ENCODE measurements at places on chromosomes 16 and 17. TPM values are rescaled to one million over a fixed set of nuclear protein-coding genes. Genes with fewer than 3 reads are reported as not detected.

- no peak for DNase-seq
These were observed 72.6 kb upstream of the CDH5 start for GRCh38 chr16:66293932-66294331.

DNA sequence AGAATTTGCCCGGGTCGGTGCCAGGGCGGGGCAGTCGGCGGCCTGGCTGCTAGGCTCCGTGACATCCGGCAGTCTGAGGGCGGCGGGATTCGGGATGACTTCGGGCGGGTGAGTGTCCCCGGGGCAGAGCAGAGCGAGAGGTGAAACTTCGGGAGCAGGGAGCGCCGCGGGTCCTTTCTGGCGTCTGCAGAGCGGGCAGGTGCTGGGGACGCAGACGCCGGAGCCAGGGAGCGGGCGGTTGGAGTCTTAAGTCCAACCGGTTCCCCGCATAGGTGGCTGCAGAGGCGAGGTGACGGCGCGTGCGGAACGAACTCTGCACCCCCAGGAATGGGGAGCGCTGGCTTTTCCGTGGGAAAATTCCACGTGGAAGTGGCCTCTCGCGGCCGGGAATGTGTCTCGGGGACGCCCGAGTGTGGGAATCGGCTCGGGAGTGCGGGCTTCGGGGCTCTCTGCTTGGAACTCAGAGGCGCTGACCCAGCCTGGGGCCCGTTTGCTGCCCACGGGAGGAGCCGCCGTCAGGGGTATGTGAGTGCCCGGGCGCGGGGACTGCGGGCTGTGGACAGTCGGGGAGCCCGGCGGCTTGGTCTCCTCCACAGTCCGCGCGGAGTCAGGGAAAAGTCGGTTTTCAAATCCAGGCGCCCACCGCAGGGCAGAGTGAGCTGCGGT lies at the start of gene B4GALNT2:
B4GALNT2 (plus strand) TSS at position 71 of the 666 bp plus-strand sequence; CDS start at position 95, 24 bp downstream.
- peak; percentile 8 for DNase-seq

GRCh38 chr17:1830288-1830687 lies 483 bp downstream of the RPA1 start:
- peak; percentile 22 for DNase-seq

DNA sequence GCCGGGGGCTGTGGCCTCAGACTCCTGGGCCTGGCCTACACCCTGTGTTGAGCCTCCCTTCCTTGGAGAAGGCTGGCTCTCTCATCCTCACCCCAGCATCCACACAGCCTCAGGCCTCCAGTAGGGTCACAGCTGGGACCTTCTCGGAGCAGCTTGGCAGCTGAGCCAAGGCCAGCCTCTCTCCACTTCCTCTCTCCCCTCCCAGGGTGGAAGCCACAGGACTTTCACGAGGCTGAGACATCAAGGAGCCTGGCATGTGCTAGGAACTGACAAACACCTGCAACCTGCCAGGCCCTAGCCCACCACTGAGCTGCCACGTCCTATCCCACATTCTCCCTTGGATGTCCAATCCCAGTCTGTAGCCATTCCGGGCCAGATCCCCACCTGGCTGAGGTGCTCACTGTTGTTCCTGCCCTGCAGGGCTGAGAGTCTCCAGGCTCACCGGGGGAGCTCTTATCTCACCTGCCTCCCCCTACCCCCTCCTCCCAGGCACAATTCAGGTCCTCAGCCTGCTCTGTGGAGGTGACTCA lies 3.1 kb downstream of the MMP15 start:
- no peak for DNase-seq

DNA sequence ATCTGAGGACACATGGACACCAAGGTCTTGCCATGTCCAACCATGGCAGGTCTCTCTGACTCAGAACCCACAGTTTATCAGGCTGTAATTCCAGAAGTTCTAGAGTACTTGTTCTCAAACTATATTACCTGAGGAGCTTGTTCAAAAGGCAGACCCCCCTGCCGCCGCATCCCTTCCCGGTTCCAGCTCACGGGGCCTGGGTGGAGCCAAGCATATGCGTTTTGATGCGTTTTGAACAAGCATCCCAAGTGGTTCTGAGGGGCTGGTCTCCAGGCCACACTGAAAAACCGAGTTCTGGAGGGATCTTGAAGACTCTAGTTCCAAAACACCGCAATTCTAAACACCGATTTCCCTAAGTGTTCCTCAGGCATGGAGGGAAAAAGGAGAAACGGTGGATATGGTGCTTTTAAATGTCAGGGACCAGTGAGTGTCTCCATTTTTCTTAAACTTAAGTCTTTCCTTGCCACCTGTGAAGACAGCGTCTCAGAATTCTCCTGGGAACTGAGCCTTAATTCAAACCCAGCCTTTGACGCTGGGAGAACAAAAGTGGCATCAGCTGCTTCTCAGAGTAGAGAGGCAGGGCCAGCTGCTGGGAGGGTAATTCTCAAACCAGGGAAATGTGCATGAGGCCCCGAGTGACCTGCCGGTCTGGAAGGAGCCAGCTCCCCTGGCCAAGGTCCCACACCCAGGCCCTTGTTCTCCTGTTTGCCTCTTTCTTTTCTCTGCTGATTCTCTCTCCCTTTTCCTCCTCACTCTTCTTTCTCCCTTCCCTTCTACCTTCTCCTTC lies 84.4 kb upstream of the PLCG2 start:
- no peak for DNase-seq

DNA sequence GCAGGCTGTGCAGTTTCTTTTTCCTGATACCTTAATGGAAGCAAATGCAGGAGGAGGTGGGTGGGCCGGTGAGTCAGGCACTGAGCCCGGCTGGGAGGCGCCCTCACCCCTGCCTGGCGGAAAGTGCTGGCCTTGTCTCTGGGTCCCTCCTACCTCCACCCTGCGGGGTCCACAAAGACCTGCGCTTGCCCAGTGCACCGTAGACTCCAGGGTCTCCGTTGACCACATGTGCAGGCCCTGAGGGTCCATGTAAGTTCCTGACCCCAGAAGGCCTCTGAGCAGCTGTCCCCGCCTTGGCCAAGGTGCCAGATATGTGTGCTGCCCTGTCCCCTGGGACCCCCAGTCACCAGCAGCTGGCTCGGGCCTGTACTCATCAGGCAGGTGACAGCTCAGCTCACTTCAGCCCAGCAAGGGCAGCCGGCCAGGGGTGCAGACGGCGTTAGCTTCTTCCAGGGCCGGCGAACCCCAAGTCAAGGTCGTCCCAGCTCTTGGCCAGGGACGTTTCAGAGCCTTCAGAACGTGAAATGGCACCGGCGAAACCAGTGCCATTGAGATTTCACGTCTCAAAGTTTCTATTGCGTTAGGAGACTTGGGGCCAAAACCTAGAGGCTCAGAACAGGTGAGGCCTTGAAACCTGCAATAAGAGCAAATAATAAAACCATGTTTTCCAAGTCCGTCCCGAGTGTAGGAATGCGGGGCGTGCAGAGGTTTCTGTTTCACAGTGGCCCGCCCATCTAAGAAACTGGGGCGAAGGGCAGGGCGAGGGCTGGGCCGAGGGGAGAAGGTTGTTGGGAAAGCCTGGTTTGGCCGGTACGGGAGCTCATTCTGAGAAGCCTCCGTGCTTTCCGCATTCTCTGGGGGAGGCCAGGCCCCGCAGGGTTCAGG lies 12.1 kb downstream of the METRNL start:
- DNase-seq = no peak

DNA sequence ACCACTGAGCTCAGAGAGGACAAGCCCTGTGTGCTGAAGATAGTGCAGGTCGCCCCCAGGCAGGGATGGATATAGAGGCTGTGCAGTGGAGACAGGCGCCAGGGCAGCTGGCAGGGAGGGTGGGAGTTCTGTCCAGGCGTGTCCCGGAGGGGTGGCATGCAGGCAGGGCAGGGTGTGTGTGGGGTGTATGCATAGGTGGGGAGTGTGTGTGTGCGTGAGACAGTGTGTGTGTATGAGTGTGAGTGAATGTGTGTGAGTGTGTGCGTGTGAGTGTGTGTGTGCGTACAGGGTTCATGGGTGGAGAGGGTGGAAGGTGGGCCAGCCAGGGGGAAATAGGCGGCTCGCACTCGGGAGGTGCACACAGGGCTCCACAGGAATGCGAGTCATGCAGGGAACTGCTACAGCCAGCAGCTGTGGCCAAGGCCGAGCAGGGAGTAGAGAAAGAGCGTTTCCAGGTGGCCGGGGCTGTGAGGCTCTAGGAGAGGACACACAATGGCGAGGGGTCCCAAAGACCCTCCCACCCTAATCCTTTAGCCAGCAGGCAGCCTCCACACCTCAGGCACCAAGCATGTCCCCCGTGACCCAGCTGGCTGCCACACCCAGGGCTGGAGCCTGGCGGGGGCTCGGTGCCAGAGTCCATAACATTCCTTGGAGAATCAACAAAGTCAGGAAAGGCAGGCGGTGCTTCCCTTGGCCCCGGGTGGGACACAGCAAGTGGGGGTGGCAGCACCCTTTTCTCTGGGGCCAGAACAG lies 4.6 kb downstream of the PLCD3 start:
- no peak for DNase-seq

DNA sequence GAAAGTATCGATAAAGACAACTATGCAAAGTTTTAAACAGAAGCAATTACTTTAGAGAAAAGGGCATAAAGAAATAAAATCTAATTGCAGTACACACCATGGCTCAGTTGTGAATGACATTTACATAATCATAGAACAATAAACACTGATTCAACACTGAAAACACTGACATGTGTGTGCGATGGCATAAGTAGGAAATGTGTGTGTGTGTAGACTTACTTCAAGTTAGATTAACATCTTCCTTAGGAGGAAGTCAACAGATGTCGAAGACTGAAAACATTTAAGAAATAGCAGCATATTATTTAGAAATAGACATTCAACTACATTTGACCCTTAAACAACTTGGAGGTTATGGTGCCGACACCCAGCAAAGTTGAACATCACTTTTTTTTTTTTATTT lies 172.4 kb downstream of the STX8 start:
- no peak for DNase-seq

The TMEM132E gene
- total RNA-seq = 0.27 TPM

The PRR35 gene
- under 0.01 TPM for total RNA-seq

The ARMC7 gene
- 10.8 TPM for total RNA-seq

The KRT28 gene
- total RNA-seq = not detected

The ASIC2 gene
- total RNA-seq = under 0.01 TPM

The TEKT5 gene
- under 0.01 TPM for total RNA-seq

The CCDC200 gene
- total RNA-seq = 0.27 TPM

The XPO6 gene
- total RNA-seq = 139 TPM
